ENCODE measurements at places on chromosomes 3 and 15.

- no peak for DNase-seq
Observed at GRCh38 chr3:130543322-130543721, 26.3 kb downstream of the COL6A6 start.

GRCh38 chr3:184175506-184175905, 851 bp downstream of the AP2M1 start:
- no peak for DNase-seq

DNA sequence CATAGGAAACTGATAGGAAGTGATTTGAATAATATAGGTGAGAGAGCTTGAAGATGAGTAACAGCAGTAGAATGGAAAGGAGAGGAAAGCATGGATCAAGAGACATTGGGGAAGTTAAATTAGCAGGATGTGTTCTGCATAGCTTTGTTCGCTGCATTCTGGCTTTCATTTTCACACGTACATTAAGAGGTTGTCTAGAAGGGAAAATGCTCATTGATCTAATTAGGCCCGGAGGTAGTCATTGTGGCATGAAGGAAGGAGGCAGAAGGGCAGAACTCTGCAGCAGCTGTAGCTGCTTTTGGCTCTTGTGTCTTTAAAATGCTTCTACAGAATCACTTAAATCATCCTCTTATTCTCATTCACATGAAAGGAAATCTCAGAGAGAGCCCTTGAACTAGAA, 40.3 kb downstream of the KCNAB1 start:
- no peak for DNase-seq

GRCh38 chr3:87975716-87976115, 83.1 kb downstream of the CGGBP1 start:
- no peak for DNase-seq

- no peak for DNase-seq
Observed at GRCh38 chr3:83567935-83568334, 1390.9 kb upstream of the CADM2 start.

DNA sequence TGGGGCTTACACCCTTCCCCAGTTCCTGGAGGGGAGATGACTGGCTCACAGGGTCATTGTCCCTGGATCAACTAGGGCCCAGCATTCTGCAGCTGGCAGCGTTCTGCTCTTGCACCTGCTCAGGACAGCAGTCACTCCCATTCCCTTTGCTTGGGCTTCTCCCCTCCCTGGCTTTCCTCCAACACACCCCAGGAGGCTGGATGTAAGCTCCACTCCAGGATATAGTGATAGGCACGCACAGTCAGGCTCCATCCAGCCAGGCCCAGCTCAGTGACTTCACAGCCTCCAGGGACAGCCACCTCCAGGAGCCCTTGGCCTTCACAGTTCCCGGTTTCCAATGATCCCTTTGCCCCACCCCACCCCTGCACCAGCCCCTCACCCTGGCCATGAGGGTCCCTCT, 1.9 kb downstream of the SPTBN5 start:
- no peak for DNase-seq

DNA sequence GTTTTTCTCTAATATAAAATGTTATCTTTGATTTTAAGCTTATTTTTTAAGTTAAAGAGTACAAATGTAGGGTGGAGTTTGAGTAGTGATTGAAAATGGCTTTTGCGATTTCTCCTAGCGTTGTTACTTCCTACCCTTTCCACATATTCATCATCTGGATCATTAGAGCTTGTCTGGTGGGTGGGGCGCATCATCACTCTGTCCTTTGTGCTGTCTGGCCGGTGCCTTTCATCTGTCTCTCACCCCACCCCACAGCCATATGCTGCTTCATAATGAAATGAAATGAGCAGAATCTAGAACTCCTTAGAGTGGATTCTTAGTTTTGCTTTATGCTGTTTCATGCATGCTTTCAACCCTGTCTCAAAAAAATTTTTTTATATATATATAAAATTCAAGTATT, 44.3 kb downstream of the ATP1B3 start:
- no peak for DNase-seq

- DNase-seq: no peak
Observed at GRCh38 chr3:181267312-181267711, 277.8 kb upstream of the DNAJC19 start.

DNA sequence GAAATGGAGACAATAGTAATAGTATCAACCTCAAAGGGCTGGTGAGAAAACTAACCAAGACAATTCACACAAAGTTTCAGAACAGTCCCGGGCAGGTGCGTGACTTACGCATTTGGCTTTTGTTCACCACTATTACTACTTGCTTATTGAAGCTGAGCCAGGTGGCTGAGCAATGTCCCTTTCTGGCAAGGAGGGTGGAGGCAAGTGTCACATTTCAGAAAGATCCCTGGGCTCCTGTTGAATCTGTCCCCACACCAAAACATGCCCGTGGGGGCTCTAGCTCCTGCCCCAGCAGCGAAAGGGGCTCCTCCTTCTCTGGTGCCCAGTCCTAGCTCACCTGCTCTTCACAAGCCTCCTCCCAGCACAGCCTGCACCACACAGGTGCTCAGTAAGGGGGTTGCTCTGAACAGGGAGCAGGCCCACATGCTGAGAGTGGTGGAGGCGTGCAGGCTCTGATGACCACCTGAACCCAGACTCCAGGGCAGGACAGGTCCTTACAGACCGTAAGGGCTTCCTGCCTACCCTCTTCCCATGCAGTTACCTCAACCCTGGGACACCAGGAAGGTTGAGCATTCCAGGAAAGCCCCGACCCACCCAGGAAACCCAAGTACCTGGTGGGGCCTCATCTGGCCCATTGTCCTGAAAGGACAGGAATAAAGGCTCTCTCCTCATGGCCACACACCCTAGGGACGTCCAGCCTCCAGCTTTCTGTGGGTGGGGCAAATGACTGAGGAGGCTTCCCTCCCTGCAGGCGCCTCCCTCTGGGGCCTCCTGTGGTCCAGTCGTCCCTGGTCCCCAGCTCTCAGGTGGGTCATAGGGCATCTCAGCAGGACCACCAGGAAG, 32.6 kb downstream of the SEMA7A start:
- DNase-seq: no peak

- no peak for DNase-seq
Observed at GRCh38 chr15:77042955-77043920, 27.7 kb downstream of the TSPAN3 start.

- no peak for DNase-seq
Observed at GRCh38 chr3:42205800-42206514, 60.0 kb downstream of the CCK start.

DNA sequence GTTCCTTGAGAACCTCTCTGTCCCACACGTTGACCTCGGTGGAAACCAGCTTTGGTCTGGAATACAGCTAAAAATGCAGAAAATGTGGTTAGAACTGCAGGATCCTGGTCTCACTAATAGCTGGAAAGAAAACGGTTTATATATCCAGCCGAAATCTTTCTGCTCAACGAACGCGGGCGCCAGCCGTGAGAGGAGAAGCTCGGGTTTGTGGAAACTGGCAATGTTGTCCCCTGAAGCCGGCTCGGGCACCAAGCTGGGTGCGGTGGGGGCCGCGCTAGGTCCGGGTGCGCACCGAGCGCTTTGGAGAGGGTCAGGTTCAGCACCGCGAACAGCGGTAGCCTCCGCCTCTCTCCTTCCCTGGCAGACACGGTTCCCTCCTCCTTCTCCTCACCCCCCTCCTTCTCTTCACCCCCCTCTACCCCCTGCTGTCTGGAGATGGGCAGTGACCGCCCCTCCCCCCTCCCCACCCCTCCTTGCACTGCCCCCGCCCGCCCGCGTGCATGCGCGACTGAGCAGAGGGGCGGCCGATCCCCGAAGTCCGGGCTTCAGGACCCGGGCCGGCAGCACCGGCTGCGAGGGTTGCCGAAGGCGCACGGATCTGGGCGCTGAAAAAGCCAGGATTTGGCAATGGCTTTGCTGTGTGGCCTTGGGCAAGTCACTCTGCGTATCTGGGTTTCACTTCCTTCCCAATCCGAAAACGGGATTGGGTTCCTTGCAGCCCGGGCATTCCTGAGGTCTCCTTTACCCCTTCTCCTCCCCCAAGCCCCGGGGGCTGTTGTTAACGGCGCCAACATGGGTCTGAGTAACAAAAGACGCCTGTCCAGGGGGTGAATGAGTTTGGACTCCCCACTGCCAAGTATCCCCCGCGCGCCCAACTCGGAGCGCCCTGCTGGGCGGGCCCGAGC, at the start of gene SKOR1:
Gene SKOR1 (plus strand): TSS at position 534 of the 905 bp plus-strand sequence. CDS start 94 bp downstream, at position 628.
- DNase-seq: no peak

DNA sequence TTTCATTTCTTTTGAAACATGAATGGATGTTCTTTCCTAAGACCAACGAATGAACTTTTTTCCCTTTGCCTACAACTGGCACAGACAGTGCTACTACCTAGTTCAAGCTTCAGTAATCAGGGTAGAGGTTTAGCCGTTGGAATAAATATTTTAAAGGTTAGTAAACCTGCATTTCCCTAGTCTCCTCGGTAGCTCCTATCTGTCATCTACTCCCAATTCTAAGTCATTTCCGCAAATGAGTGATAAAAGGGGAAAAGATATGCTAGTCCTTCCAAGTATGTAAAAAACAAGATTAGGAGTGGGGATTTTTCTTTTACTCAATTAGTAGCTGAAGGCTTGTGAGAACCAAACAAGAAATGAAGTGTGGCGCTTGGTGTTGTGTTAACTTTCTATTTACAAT, 15.2 kb downstream of the SLTM start:
- no peak for DNase-seq

DNA sequence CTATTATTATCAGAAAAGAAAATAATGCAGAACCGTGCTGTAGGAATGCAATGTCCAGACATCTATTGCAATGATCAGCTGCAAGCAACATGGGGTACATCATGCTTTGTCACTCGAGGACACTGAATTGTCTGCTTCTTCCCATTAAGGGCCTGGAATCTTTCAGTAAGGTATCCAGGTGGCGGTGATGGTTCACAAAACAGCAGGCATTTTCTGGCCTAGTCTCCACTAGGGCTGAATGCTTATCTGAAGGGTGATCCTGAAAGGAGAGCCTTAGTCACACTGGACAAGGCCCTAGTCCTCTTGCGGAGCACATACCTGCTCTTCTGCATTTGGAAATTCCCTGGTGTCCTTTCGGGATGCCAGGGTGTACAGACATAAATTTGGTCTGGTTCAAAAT, 21.2 kb downstream of the ITPR1 start:
- no peak for DNase-seq

- no peak for DNase-seq
Observed at GRCh38 chr3:78728406-78729145, 1039.2 kb downstream of the ROBO1 start.

DNA sequence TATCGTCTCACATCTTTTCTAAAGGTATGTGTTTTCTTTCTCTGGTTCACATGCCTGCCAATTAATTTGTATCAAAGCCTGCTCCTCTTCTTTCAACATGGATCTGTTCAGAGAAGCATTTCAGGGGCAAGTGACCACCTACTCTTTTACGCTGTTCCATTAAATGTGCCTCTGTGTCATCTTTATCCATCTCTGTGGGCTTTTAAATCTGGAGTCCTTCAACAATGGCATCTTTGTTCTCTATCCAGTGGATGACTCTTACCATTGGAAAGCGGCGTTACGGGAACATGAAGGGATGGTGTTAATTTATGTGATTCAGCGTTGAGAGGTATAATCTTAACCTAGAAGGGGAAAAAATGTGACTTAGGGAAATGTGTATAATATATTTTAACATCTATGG, 92.7 kb upstream of the CFAP20DC start:
- DNase-seq: no peak

DNA sequence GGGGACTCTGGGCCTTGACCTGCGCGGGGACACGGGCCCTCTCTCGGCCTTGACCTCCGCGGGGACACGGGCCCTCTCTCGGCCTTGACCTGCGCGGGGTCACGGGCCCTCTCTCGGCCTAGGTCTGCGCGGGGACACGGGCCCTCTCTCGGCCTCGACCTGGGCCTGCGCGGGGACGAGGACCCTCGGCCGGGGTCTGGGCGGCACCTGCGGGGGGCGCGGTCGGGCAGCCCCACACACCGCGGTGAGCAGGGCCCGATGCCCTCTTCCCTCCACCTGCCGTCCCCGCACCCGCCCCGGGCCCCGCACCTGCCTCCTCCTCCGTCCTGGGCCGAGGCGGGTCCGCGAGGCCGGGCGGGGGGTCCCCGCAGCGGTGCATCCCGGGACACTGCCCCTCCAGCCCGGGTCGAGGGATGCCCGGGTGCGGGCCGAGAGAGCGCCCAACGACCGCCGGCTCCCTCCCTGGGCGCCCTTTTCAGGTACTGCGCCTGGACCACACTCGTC, 15.6 kb upstream of the CERS3 start:
- no peak for DNase-seq

- no peak for DNase-seq
Observed at GRCh38 chr15:70164156-70164900, 66.6 kb upstream of the TLE3 start.
